ENCODE measurements at places on chromosomes 6 and 20.

- DNase-seq: no peak
Observed at GRCh38 chr6:150696190-150696589, 96.5 kb downstream of the PLEKHG1 start.

DNA sequence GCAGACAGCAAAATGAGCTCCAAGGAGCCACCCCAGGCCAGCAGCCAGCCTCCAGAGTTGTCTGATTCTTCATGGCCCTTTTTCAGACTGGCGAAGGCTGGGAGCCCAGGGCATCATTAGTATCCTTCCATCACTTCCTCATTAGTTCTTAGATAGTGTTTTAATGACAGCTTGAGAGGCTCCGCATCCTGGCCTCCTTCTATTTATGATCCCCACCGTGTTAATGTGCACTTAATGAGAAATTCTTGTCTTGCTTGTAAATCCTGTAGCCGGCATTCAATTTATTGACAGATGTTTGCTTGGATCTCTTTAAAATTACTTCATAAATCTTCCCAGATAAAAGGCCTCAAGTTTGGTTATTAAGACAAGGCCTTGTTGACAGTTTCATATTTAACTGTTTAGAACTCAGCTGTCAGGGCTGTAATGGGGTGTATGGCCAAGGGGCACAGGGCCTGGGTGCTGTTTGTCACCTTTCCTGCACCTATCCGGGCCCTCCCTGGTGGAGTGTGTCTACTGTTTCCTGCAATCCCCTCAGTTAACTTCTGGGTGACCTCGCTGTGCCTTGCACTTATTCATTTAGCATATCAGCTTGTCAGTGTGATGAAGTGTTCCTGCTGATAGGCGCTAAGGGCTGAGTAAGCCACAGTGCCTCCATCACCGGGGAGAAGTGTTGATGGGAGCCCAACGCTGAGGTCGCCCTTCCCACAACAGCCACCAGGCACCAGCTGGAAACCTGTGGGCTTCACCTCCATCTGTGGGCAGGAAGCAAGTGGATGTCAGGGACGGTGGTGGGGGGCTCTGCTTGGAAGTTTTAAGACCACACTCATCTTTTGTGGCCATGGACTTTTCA is 169.3 kb downstream of the TSHZ2 start:
- DNase-seq: no peak

- DNase-seq: no peak
Observed at GRCh38 chr6:20620043-20620442, 85.8 kb downstream of the CDKAL1 start.

- no peak for DNase-seq
Observed at GRCh38 chr6:36350681-36351571, 14.2 kb upstream of the BNIP5 start.

DNA sequence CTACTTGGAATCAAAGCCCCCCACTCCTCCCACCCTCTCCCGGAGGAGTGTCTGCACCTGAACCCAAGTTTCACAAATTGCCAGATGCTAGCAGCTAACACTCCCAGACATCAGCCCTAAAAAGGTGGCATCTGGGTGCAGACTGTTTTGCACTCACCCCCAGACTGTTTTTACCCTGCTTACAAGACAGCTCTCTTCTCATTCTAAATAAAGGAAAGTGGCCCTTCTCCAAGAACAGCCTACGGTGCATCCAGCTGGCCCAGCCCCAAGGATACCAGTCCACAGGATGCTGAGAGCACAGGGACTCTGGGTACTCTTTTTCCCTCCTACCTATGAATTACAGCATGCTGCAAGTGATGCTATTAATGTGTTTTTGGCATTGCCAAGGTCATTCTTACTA is 842.0 kb upstream of the FLRT3 start:
- DNase-seq: no peak
